Naive thymus-derived CD8-positive, alpha-beta T cell (primary cell): ENCODE measurements at places on chromosomes 4 and X.

GRCh38 chrX:108071578-108071977 lies 19.8 kb downstream of the PSMD10 start:
- H3K27me3 ChIP-seq, result no peaks in the 10 kb centered on the region
- H3K4me1 ChIP-seq, result peaks cover 10% of the 10 kb centered on the region
- no peak overlapping the region for H3K4me3 ChIP-seq

- peaks cover 49% of the 10 kb centered on the region for H3K4me1 ChIP-seq
- no peak overlapping the region for H3K27ac ChIP-seq
- H3K27me3 ChIP-seq, result no peaks in the 10 kb centered on the region
- no peaks in the 10 kb centered on the region for H3K36me3 ChIP-seq
These were observed 30.9 kb downstream of the NIPAL1 start for GRCh38 chr4:48047421-48047844.

DNA sequence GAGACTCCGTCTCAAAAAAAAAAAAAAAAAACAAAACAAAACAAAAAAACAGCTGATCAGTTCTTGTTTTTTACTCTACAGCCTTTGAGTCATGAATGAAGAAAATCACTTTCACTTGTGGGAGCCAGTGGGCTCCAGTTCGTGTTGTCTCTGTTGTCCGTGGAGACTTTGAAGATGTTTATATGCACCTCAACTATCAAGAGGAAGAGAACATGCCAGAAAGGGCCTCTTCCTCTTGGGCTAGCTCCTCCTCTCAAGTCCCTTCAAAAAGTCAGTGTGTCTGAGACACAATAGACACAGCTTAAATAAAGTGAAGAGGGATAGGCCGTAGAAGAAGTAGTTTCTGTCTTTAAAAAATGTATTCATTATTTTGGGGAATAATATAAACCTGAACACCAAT lies 182.7 kb downstream of the KDR start:
- H3K27me3 ChIP-seq, result no peaks in the 10 kb centered on the region
- peaks cover 19% of the 10 kb centered on the region for H3K4me1 ChIP-seq
- H3K27ac ChIP-seq, result peak overlapping the region; percentile 49
- H3K36me3 ChIP-seq, result no peaks in the 10 kb centered on the region

- DNase-seq, result no peak
- H3K4me1 ChIP-seq, result no peaks in the 10 kb centered on the region
- H3K4me3 ChIP-seq, result no peak overlapping the region
- H3K36me3 ChIP-seq, result no peaks in the 10 kb centered on the region
- H3K27ac ChIP-seq, result no peak overlapping the region
These were observed 95.5 kb downstream of the PCDH7 start for GRCh38 chr4:30815685-30816084.

GRCh38 chrX:40104630-40104984 lies 6.8 kb upstream of the BCOR start:
- H3K4me1 ChIP-seq, result peaks cover 12% of the 10 kb centered on the region
- no peak overlapping the region for H3K27ac ChIP-seq
- peak overlapping the region; percentile 16 for H3K4me3 ChIP-seq
- no peaks in the 10 kb centered on the region for H3K36me3 ChIP-seq
- no peak for DNase-seq

GRCh38 chr4:168119100-168119499 lies 26.8 kb downstream of the ANXA10 start:
- no peaks in the 10 kb centered on the region for H3K4me1 ChIP-seq
- DNase-seq, result no peak
- no peak overlapping the region for H3K4me3 ChIP-seq
- H3K27ac ChIP-seq, result no peak overlapping the region
- peaks cover 5% of the 10 kb centered on the region for H3K27me3 ChIP-seq

GRCh38 chrX:138298268-138298667 lies 413.2 kb downstream of the FGF13 start:
- H3K36me3 ChIP-seq, result no peaks in the 10 kb centered on the region
- no peak overlapping the region for H3K27ac ChIP-seq
- no peak overlapping the region for H3K4me3 ChIP-seq
- no peaks in the 10 kb centered on the region for H3K27me3 ChIP-seq
- no peaks in the 10 kb centered on the region for H3K4me1 ChIP-seq
- no peak for DNase-seq

DNA sequence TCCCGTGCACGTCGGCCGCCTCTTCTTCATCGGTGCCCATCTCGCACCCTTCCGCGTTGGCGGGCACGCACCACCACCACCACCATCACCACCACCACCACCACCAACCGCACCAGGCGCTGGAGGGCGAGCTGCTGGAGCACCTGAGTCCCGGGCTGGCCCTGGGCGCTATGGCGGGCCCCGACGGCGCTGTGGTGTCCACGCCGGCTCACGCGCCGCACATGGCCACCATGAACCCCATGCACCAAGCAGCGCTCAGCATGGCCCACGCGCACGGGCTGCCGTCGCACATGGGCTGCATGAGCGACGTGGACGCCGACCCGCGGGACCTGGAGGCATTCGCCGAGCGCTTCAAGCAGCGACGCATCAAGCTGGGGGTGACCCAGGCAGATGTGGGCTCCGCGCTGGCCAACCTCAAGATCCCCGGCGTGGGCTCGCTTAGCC lies 1.4 kb downstream of the POU4F2 start:
- H3K4me1 ChIP-seq, result peaks cover 16% of the 10 kb centered on the region
- DNase-seq, result no peak
- no peak overlapping the region for H3K4me3 ChIP-seq
- H3K27ac ChIP-seq, result no peak overlapping the region
- peaks cover 4% of the 10 kb centered on the region for H3K36me3 ChIP-seq

DNA sequence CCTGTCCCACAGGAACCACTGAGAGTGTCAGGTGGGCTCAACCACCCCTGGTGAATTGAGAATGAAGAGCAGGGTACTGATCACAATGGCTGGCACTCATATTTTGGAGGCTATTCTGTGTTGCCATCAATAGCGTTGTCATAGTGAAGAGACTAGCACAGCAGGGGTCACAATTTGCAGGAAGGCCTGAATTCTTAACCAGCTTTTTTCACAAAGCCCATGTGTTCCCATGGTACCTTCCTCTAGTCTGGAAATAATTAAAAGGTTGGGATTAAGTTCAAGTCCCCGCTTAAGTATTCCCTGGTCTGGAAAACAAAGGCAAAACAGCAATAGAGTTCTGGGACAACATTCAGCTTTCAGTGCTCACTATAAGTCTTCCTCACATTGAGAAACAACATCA lies 1051.7 kb downstream of the C4orf33 start:
- no peaks in the 10 kb centered on the region for H3K4me1 ChIP-seq
- no peak overlapping the region for H3K4me3 ChIP-seq
- no peak for DNase-seq
- no peaks in the 10 kb centered on the region for H3K36me3 ChIP-seq

- H3K36me3 ChIP-seq, result no peaks in the 10 kb centered on the region
- peaks cover 4% of the 10 kb centered on the region for H3K4me1 ChIP-seq
- H3K27me3 ChIP-seq, result peaks cover 6% of the 10 kb centered on the region
- no peak overlapping the region for H3K4me3 ChIP-seq
- no peak overlapping the region for H3K27ac ChIP-seq
- no peak for DNase-seq
These were observed 526.4 kb upstream of the PRKX start for GRCh38 chrX:4239650-4240540.
